Activated T-helper 1 cell treated with anti-CD3 and anti-CD28 coated beads, Interleukin-12 subunit alpha, Interleukin-12 subunit beta, Interleukin-2, Interleukin-4 antibody, amounts not matched to agents 30 ng/mL and 10 ng/mL and 1 ng/mL, durations not matched to agents 14 hours and 24 hours and 36 hours (primary cell): ENCODE measurements at places on chromosomes 2 and 18.

DNA sequence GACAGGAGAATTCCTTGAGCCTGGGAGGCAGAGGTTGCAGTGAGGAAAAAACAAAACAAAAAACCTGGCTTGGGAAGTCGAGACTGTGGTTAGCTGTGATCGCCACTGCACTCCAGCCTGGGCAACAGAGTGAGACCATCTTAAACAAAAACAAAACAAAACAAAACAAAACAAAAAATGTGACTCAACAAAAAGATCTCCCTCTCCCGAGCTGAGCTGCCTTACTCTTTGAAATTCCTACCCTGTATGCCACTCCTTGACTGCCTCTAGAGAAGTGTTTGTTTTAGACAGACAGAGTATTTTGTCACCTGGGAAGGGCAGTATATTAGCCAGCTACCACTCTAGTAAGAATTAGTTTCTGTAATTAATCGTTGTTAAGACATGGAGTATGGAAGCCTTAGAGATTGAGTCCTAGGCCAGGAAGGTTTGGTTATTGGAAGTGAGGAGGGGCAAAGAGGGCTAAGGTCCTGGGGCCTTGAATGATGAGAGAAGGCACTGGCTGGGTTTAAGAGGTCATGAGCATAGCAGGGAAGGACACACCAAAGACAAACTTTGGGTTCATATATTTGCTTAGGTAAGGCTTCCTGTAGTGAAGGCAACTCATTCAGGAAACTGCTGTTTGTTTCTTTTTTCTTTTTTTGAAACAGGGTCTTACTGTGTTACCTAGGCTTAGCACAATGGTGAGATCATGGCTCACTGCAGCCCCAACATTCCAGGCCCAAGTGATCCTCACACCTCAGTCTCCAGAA lies 56.0 kb downstream of the HAUS1 start:
- DNase-seq, result no peak
- peak overlapping the region; percentile 77 for H3K27ac ChIP-seq
- peaks cover 2% of the 10 kb centered on the region for H3K27me3 ChIP-seq
- peaks cover 9% of the 10 kb centered on the region for H3K36me3 ChIP-seq

DNA sequence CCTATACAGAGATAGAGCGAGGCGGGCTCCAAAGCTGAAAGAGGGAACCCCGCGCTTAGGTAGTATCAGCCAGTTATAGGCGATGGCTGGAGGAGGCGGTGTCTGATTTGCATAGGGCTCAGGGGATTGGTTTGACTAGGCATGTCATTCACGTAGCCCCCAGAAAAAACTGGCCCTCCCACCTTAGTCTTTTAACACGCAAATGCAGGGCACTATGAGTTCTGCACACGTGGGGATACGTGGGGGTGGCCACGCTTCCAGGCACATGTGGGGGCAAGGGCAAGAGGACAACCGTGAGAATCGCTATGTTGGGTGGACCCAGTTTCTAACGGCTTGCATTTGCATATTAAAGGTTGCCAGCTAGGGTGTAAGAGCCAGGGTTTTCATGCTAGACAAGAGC lies 56.7 kb upstream of the MSTN start:
- DNase-seq, result no peak
- H3K4me1 ChIP-seq, result no peaks in the 10 kb centered on the region
- peaks cover 5% of the 10 kb centered on the region for H3K27me3 ChIP-seq
- peak overlapping the region; percentile 27 for H3K4me3 ChIP-seq

- no peak overlapping the region for H3K27ac ChIP-seq
- H3K4me1 ChIP-seq, result peaks cover 6% of the 10 kb centered on the region
- no peak for DNase-seq
- H3K36me3 ChIP-seq, result peaks cover 31% of the 10 kb centered on the region
- no peak overlapping the region for H3K4me3 ChIP-seq
Measured at GRCh38 chr2:207110310-207110709, 55.4 kb downstream of the KLF7 start.

DNA sequence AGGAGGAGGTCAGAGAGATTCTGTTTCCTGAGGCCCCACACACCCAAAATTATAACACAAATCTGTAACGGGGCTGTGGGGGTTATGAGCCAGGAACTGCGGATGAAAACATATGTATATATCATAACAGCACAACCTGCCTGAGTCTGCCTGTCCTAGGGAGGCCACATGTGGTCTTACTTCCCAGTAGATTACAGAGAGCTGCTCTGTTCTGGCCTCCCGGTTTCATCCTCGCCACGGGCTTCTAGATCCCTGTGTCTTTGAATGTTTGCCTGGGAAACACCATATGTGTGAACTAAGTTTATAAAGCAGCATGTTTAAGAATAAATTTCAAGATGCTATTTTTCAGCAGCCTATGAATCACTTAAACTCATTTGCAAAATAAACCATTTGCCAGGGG lies 124.0 kb downstream of the TMEM200C start:
- H3K36me3 ChIP-seq, result no peaks in the 10 kb centered on the region
- no peak overlapping the region for H3K27ac ChIP-seq
- no peak overlapping the region for H3K4me3 ChIP-seq
- no peaks in the 10 kb centered on the region for H3K27me3 ChIP-seq

- DNase-seq, result no peak
- H3K4me1 ChIP-seq, result no peaks in the 10 kb centered on the region
- H3K36me3 ChIP-seq, result no peaks in the 10 kb centered on the region
- H3K4me3 ChIP-seq, result no peak overlapping the region
Measured at GRCh38 chr2:186460465-186460864, 25.6 kb upstream of the ZC3H15 start.
